Activated CD8-positive, alpha-beta T cell treated with anti-CD3 and anti-CD28 coated beads for 36 hours (primary cell): ENCODE measurements at places on chromosomes 1 and 21.
A peak's percentile ranks its signal among the peaks of the same experiment; 100 is the strongest.

DNA sequence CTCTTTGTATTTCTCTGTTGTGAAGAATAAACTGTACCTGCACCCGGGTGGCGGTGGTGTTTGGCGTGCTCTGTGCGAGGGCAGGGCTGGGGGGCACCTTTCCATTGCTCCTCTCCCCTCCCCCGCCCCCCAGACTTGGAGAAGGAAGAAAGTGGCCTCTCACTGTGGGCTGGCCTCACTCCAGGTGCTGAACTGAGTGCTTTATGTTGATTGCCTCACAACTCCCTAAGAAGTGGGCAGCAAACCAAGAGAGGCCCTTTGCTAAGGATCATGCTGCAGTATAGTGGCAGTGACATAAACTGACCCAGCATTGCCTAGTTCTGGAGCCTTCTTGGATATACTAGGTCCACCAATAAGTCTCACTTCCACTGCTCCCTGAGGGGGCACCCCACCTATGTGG, 20.2 kb downstream of the A3GALT2 start:
- no peak for DNase-seq
- peaks cover 9% of the 10 kb centered on the region for H3K36me3 ChIP-seq
- no peak overlapping the region for H3K4me3 ChIP-seq
- H3K27me3 ChIP-seq = peaks cover under 1% of the 10 kb centered on the region
- H3K27ac ChIP-seq = no peak overlapping the region
- H3K4me1 ChIP-seq = peaks cover 14% of the 10 kb centered on the region

DNA sequence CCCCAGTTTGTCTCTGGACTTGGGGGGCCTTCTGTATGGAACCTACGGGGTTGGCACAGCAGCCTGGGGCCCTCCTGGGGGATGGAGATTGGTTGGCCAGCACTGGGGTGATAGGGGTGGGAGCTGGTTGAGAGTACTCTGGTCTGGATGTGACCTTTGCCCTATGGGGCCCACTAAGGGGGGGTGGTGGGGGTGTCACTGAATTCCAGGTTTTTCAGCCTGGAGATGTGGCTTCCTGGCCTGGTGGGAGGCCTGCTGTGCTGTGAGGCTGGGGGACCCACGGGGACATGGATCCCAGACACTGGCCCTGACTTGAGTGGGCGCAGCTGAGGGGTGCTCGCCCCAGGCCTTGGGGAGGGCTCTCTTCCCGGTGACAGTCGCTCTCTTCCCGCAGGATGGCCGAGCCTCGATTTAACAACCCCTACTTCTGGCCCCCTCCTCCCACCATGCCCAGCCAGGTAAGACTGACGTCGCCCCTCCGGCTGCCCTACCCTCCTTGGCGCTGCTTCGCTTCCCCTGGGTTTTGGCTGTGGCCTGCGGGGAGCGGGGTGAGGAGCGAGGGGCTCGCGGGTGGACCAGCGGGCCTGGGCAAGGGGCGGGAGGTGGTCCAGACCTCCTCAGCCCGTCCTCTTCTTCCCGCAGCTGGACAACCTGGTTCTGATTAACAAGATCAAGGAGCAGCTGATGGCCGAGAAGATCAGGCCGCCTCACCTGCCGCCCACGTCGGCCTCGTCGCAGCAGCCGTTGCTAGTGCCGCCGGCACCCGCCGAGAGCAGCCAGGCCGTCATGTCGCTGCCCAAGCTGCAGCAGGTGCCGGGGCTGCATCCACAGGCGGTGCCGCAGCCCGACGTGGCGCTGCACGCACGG, 19.6 kb downstream of the ZNF362 start:
- H3K27me3 ChIP-seq = no peaks in the 10 kb centered on the region
- H3K36me3 ChIP-seq = no peaks in the 10 kb centered on the region
- DNase-seq = no peak
- H3K4me1 ChIP-seq = peaks cover 13% of the 10 kb centered on the region
- no peak overlapping the region for H3K27ac ChIP-seq

GRCh38 chr1:18673976-18674375, 43.3 kb downstream of the PAX7 start:
- H3K27me3 ChIP-seq = peaks cover 3% of the 10 kb centered on the region
- no peak for DNase-seq
- H3K27ac ChIP-seq = no peak overlapping the region
- no peaks in the 10 kb centered on the region for H3K36me3 ChIP-seq
- peaks cover 15% of the 10 kb centered on the region for H3K4me1 ChIP-seq

GRCh38 chr1:114482585-114482984, 28.4 kb downstream of the TRIM33 start:
- no peaks in the 10 kb centered on the region for H3K27me3 ChIP-seq
- peak overlapping the region; percentile 81 for H3K27ac ChIP-seq
- peaks cover 51% of the 10 kb centered on the region for H3K4me1 ChIP-seq
- peak overlapping the region; percentile 10 for H3K4me3 ChIP-seq

DNA sequence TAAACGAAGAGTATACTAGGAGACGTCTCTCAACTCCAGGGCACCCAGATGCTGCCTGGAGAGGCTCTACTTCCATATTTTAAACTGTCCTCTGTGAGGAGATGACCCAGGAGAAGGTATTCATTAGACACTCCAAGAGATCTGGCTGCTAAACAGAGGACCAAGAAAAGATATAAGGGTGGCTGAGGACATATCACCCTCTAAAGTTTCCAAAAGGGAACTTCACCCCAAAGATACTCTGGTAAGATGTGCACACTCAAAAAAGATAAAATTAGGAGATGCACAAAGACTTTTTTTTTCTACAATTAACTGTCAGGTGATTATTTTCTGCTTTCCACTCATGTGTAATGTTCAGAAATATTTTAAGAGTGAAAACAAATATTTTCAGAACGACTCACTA, 1.4 kb downstream of the ZNF670 start:
- H3K36me3 ChIP-seq = peaks cover 35% of the 10 kb centered on the region
- H3K4me1 ChIP-seq = peaks cover 30% of the 10 kb centered on the region
- H3K4me3 ChIP-seq = peak overlapping the region; percentile 84
- H3K27ac ChIP-seq = peak overlapping the region; percentile 90

- peaks cover 32% of the 10 kb centered on the region for H3K36me3 ChIP-seq
- peaks cover 38% of the 10 kb centered on the region for H3K4me1 ChIP-seq
Observed at GRCh38 chr1:44631333-44631646, 43.0 kb downstream of the TMEM53 start.

DNA sequence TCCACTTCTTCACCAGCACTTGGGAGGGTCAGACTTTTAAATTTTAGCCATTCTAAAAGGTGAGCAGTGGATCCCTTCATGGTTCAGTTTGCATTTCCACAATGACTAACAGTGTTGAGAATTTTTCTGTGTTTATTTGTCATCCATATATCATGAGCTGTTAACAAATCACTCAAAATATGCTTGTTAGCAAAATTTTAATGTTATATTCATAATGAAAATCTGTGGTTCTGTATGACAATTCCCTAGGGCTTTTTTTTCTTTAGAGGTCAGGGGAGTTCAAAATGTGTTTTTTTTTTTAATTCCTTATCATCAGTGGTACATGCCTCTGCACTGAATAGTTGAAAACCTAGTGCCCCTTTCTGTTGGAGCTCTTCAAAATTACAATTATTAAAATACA, 682.2 kb upstream of the ADGRL2 start:
- no peaks in the 10 kb centered on the region for H3K36me3 ChIP-seq
- no peak for DNase-seq
- no peak overlapping the region for H3K27ac ChIP-seq
- H3K27me3 ChIP-seq = no peaks in the 10 kb centered on the region
- H3K4me1 ChIP-seq = no peaks in the 10 kb centered on the region

DNA sequence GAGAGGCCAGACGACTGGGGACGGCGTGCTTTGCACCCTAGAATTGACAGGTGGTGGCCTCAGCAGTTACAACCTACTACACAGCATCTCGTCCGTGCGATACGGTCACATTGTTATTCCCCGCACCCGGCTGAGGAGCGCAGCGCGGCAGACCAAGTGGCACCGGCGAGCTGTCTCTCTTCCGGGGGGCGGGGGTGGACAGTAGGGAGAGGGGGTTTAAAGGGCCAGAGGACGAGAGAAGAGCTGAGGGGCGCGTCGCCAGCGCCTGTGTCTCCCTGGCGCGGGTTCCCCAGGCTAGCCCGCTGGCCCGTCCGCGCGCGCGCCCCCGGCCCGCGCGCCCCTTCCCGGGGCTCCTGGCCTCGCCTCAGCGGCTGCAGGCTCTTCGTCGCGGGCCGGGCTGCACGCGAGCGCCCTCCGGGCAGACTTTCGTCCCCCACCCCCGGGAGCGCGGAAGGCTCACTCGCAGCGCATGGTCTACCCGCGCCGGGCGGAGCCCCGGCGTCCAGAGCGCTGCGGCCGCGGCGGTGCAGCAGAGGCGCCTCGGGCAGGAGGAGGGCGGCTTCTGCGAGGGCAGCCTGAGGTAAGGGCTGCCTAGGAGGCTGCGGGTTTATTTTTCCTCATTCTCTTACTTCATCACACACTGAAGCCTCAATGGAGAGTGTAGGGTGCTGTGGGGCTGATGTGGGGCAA, at the start of gene PDE4B:
TSS of gene PDE4B (plus strand) at position 227 of the 690 bp plus-strand sequence.
- H3K4me1 ChIP-seq = no peaks in the 10 kb centered on the region
- H3K36me3 ChIP-seq = no peaks in the 10 kb centered on the region
- DNase-seq = no peak
- H3K27ac ChIP-seq = no peak within 1 kb of the TSS
- H3K4me3 ChIP-seq = no peak within 1 kb of the TSS

GRCh38 chr1:171521567-171521966, 36.2 kb downstream of the PRRC2C start:
- H3K36me3 ChIP-seq = peaks cover 53% of the 10 kb centered on the region
- peaks cover 3% of the 10 kb centered on the region for H3K4me1 ChIP-seq
- no peak for DNase-seq
- H3K27me3 ChIP-seq = no peaks in the 10 kb centered on the region
- H3K4me3 ChIP-seq = no peak overlapping the region

DNA sequence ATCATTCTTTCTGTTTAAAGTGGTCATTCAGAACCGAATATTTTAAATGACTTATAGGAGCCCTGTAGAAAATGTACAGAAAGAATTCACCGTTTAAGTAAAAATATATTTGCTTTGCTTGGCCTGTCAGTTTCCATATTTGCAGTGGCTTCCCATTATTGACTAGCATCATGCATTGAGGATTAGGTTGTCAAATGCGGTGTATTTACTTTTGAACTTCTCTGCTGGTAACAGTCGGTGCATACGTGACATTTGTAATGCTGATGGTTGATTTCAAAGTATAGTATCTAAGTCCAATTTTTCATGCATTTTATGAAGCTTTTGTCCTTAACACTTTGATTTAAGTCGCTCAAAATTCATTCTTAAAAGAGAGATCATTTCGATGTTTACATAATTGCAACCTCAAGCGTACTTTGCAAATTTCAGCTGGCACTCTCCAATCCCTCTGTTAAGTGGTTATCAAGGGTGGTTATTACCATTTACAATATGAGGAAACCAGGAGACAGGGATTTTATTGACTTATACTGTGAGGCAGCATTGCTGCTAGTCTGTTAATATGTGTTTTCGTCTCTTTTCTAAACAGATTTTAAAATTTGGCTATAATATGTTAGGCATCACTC, 201.6 kb downstream of the SDCCAG8 start:
- peaks cover 1% of the 10 kb centered on the region for H3K36me3 ChIP-seq
- H3K27me3 ChIP-seq = no peaks in the 10 kb centered on the region
- no peak overlapping the region for H3K4me3 ChIP-seq
- H3K27ac ChIP-seq = no peak overlapping the region

GRCh38 chr1:114094675-114095074, 59.0 kb downstream of the SYT6 start:
- H3K4me3 ChIP-seq = no peak overlapping the region
- no peaks in the 10 kb centered on the region for H3K36me3 ChIP-seq
- H3K27ac ChIP-seq = no peak overlapping the region

DNA sequence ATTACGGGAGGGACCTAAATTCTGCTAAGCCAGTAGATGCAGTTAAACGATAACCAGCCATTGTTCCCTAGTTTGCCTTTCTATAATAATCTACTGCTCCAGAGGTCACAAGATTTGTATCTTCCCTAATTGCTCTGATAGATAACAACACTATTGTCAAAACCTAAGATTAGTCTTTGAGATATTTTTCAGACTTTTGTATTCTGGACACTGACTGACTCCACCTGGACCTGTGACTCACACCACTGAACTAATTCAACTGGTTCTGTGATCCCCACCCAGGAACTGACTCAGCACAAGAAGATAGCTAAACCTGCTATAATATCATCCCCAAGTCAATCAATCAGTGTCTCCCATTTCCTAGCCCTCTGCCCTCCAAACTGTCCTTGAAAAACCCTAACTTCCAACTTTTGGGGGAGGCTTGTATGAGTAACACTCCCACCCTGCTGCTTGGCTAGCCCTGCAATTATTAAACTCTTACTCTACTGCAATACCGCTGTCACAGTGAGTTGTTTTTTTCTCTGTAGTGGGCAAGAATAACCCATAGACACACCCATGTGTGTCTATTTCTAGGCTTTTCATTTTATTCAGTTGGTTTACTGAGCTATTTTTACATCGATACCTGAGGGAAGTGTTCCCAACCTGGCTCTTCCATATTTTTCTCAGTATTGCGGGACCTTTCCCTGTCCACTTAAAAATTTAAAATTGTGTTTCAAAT, 11.2 kb downstream of the KIFAP3 start:
- H3K4me3 ChIP-seq = no peak overlapping the region
- DNase-seq = no peak
- H3K27ac ChIP-seq = no peak overlapping the region
- H3K27me3 ChIP-seq = no peaks in the 10 kb centered on the region

DNA sequence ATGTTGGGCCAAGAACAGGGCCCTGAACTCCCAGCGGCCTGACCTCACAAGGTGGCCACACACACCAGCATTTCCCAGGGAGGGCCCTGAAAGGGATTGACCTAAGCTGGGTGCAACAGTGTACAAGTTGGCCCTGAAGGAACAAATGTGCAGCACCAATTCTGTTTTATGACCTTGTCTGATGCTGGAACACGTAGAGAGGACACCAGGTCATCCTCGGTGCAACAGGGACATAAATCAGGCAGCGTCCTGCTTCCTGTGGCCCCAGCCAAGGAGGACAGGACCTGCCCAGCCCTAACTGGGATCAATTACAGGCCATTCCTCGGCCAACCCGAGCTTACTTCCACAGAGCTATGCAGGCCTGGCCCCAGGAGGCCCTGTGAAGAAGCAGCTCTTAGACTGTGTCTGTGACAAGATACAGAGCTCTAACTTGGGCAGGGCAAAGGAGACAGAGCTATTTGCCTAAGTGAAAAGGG, 12.8 kb upstream of the PHC2 start:
- peaks cover 13% of the 10 kb centered on the region for H3K27me3 ChIP-seq
- H3K4me3 ChIP-seq = no peak overlapping the region
- DNase-seq = no peak
- no peak overlapping the region for H3K27ac ChIP-seq

DNA sequence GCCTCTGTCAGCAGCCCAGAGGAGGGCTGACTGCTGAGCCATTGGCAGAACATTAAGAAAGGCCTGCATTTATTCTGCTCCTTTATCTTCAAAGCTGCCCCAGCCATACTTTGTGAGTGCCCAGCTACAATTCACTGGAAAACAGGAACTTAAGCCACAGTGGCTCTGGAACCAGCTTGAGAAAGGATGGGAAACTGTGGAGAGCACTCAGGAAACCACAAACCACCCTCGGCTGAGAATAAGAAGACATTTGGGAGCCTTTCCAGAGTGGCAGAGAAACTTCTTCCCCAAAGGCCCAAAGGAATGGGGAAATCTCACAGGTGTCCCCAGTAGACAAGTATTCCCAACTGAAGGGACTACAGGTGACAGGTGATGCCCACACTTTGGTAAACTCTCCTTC, 1.8 kb downstream of the LAMB3 start:
- no peak overlapping the region for H3K27ac ChIP-seq
- H3K36me3 ChIP-seq = no peaks in the 10 kb centered on the region
- no peak overlapping the region for H3K4me3 ChIP-seq
- H3K4me1 ChIP-seq = peaks cover 28% of the 10 kb centered on the region
- no peaks in the 10 kb centered on the region for H3K27me3 ChIP-seq
- no peak for DNase-seq
